ENCODE measurements at places on chromosomes 13 and 19.

DNA sequence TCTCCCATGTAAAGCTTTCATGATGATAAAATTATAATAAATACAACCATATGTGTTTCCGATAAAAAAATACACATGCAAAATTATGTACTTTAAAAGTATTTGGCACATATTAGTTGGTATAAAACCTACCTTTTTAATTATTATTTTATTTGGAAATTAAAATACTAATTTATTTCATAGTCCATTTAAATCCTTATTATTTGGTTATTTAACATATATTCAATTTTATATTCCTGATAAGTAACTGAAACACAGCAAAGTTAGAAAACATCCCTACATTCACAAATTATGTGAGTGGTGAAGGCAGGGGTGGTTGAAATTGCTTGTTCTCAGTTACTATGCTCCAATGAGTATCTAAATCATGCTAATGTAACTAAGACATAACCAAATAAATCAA is 920.5 kb downstream of the SLITRK1 start:
- no peak for DNase-seq

DNA sequence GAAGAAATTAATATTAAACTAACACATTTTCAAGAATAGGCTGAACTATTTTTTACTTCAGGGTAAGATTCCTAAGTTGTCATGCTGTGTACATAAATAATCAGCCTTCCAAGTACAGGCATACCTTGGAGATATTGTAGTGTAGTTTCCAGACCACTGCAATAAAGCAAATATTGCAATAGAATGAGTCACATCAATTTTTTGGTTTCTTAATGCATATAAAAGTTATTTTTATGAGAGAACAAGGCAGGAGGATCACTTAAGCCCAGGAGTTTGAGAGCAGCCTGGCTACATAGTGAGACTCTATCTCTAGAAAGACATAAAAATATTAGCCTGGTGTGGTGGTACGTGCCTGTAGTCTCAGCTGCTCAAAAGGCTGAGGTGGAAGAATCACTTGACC is 511.5 kb downstream of the UQCRFS1 start:
- DNase-seq = no peak

DNA sequence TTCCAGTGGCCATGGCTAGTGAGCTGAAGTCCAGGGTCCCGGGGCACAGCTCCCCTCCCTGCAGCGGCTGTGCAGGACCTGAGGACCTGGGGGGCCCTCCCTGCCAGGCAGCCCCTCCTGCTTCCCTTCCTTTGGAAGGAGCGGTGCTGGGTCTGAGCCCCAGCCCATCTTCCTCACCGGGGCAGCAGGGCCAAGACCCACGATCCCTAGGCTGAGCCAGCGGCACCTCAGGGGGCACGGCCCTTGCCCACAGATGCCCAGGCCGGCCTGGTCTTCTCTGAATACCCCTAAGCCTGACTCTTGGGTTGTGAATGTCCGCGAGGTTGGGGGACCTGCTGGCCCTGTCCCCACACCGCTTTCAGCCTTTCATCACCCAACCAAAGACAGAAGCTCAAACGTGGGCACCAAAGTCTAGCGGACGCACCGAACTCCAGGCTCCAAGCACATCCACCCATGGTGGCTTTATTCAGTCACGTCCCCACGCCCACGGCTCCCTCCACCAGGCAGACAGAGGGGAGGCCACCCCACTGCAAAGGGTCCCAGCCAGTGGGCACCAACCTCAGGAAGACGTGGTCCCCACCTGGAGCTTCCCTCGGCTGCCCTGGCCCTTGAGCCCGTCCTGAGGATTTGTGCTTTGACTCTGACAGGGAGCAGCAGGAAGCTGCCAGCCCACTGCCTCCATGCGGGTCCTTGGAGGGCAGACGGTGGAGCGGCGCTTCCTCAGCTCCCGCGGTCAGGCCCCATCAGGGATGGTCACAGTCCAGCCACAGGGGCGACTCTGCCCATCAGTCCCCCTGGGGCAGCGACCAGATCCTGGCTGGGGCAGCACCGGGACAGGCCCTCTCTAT is 8.3 kb upstream of the MEX3D start:
- no peak for DNase-seq

DNA sequence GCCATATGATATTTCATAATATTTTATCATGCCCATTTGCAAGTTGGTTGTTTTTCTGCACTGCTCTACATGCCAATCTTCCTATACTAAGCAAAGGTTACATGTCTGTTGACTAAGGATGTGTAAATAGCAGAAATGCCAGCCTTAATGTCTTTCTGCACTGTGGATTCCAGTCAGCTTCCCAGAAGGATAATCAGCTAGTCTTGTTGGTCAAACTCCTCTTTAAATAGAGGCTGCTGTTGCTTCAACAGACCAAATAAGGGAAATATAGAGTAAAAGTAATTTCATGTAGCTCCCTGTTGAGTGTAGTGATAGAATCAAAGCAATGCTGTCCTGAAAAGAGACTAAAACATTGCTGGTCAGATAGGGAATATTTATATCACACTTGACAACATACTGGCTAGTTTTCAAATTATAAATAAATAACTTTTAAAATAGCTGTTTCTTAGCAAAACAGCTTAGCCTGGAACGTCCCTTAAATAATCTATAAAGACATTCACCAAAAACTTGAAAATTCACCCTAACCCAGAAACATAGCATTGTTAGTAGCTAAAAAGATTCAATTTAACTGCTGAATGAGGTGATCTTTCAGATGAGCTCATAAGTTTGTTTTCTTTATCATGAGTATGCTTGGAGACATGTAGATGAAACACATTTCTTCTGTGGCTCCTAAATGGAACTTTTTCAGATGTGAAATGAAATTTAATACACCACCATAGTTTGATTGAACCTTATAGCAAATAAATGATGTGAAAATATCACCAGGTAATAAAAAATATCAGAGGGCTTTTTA is 56.6 kb downstream of the FRY start:
- no peak for DNase-seq

DNA sequence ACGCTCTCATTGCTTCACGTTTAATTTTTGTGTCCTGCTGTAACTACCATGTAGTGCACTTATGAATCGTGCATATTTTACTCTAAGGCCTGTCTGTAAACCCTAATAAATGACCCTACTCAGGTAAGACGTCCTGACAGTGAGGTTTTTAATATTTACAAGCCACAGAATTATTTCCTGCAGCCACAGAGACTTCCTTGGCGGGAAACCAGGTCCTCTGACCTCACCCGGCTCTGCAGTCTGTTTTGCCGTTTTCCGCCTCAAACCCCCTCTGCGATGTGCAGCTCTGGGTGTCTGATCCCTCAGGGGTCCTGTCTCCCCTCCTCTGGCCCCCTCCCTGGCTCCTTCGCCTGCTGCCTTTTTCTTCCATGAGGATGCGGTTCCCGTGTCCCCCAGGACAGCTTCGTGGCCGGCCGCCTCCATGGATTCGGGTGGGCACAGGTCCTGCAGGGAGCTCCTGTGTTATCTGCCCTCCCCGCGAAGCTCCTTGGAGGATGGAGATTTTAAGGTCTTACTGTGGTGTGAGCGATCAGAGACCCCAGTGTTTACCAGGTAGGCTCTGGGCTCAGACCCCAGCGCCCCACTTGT is 66.3 kb downstream of the MCF2L start:
- DNase-seq = no peak

DNA sequence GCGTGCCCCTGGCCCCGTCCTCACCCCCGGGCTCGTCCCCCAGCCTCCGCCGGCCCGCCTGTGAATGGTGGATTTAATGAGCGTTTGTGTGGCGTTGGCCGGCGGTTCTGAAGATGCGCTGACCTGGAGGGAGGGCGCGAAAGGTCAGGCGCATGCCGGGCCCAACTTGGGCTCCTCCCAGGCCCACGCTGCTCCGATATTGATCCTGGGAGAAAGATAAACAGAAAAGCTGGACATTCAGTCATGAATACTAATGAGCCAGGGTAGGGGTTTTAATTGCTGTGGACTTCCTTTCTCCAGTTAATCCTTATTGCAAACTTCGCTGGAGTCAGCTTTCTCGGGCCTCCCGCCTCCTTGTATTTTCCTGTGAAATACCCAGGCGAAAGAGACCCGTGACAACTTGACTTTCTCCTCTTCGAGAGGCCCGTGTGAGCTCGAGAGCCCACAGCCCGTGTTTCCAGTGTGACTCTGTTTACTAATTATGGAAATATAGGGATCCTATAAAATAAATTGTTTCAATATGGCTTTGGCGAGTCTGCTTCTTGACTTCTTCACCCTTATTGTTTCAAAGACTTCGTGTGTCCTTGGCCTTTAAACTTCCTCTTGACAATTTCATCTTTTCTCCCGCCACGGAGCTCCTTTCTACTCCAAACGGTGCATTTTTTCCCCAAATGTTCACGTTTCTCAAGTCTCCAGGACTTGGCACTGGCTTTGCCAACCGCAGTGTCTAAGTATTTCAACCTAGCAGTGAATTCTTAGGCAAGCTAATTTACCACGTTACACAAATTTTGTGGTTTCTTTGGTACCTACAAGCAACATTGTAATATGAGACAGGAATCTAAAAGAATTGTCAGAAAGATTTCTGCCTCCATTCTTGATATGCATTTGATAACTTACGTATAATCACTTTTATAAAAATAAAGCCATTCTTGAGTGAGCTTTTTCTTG is 10.5 kb downstream of the ZIC2 start:
- DNase-seq = no peak

GRCh38 chr13:109297628-109298027 is 488.8 kb downstream of the IRS2 start:
- no peak for DNase-seq

DNA sequence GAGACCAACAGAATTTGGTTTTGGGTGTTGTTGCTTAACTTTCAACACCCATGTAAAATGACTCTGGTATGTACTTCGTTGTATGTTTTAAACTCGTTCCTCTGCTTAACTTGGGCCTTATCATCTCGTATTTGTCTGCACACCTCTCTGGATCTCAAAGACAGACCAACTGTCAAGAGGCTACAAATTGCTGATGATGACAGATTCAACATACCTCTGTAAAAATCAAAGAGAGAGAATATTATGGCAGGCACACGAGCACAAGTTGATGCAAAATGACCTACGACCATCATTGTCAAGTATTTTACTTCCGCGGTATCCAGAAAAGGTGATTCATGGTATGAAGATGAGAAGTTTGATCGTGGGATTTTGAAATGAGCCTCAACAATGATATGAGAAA is 132.1 kb upstream of the ARGLU1 start:
- no peak for DNase-seq

DNA sequence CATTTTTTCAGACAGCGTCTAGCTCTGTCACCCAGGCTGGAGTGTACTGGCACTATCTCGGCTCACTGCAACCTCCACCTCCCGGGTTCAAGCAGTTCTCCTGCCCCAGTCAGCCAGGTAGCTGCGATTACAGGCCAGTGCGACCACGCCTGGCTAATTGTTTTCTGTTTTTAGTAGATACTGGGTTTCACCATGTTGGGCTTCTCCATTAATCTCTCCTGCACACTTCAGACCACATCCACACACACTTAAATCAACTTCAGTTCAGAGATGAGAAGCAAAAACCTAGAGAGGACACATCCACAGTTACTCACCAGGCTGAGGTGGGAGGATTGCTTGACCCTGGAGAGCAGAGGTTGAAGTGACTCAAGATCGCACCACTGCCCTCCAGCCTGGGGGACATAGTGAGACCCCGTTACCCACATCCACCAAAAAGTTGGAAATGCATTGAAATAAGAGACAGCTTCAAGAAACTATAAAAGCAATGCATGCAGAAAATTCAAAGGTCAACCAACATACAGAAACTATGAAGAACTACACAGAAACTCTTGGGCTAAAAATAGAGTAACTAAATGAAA is 42.3 kb downstream of the ZNF611 start:
- no peak for DNase-seq

GRCh38 chr19:43700395-43701000 is 15.4 kb upstream of the IRGC start:
- no peak for DNase-seq

- no peak for DNase-seq
Measured at GRCh38 chr19:15200553-15201364, at the start of gene NOTCH3. Gene NOTCH3 (minus strand): TSS chr19:15200995. CDS start chr19:15200905, 90 bp downstream.

DNA sequence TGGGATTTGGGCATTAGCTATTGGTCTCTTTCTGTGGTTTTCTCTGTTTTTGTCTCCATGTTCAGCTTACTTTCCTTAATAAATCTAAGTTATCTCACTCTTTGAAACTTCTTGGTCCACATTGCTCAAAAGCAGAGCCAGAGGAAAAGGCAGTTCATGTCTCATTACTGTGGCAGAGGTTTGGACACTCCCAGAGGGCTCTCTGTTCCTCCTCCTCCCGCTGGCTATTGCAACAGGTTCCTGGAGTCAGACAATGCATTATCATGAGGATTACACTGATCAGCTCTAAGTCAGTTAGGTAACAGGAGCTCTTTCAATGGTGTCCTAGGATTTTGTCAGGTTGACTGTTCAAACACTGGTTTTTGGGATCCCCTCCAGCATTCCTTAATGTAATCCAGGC is 298.8 kb downstream of the NDFIP2 start:
- no peak for DNase-seq

DNA sequence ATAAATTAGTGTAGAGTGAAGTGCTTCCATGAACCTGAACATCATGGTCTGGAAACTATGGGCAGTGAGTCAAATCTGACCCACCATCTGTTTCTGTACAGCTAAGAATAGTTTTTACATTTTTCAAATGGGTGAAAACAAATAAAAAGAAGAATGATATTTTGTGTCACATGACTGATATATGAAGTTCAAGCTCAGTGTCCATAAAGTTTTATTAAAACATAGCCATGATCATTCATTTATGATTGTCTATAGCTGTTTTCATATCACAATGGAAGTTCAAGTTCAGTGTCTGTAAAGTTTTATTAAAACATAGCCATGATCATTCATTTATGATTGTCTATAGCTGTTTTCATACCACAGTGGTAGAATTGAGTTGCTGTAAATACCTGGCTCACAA is 42.7 kb downstream of the ZNF333 start:
- no peak for DNase-seq

- DNase-seq = no peak
Measured at GRCh38 chr19:18282021-18282787, 782 bp upstream of the JUND start.

DNA sequence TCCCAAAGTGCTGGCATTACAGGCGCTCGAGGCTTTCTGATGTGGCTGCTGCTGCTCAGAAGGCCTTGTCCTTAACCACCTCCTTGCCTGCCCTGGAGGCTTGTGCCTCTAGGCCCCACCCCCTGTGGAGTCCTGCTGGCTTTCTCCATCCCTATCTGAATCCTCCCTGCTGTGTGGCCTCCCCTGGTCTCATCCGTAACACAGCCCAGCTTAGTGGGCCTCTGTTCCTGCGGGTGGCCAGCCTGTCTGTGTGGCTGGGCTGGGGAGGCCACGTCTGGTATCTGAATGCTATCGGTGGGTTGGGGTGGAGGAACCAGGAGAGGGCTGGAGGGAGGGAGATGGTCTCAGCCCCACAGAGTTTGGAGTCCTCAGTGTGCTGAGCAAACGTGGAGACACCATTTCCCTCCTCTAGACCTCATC is 4.7 kb downstream of the RPL28 start:
- no peak for DNase-seq

GRCh38 chr13:58300224-58300623 is 668.7 kb downstream of the PCDH17 start:
- no peak for DNase-seq

Measured in stimulated activated naive CD4-positive, alpha-beta T cell (primary cell).